Astrocyte (in vitro differentiated cells and primary cell): ENCODE measurements at places on chromosomes 4 and X. TPM values are rescaled to one million over a fixed set of nuclear protein-coding genes. Genes with fewer than 3 reads are reported as not detected.

DNA sequence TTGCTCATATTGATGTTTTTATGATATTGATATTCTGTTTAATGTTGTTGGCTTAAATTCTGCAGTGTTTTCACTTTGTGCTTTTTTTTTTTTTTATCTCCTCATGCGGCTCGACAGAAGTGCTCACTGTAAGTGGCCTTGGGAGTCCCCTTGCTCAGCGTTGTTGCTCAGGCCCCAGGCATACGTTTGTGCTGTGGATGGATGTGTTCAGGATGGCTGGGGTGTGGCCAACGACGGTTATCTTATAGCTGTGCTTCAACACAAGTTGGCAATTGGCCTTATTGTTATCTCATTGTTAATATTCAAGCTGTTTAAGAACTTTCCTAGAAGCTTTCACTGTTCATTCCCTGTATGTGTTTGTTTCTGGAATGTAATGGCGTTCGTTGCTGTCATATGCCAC is 36.4 kb upstream of the CLCN4 start:
- no peak for DNase-seq
- H3K4me3 ChIP-seq: no peak overlapping the region
- H3K27me3 ChIP-seq: no peaks in the 10 kb centered on the region
- no peak overlapping the region for H3K27ac ChIP-seq
- H3K4me1 ChIP-seq: peaks cover 6% of the 10 kb centered on the region

The ADGRL3 gene
- total RNA-seq: 29.6 and 31.3 TPM in 2 replicates

The CSAG2 gene
- not detected in 2 replicates for total RNA-seq

The PDK3 gene
- total RNA-seq: 4.6 and 6.6 TPM in 2 replicates
